Activated naive CD8-positive, alpha-beta T cell treated with anti-CD3 and anti-CD28 coated beads for 36 hours (primary cell): ENCODE measurements at places on chromosomes 2 and 18. TPM values are rescaled to one million over a fixed set of nuclear protein-coding genes. Genes with fewer than 3 reads are reported as not detected.

- H3K27me3 ChIP-seq, result no peaks in the 10 kb centered on the region
- H3K27ac ChIP-seq, result no peak overlapping the region
- no peaks in the 10 kb centered on the region for H3K36me3 ChIP-seq
- no peak overlapping the region for H3K4me3 ChIP-seq
Observed at GRCh38 chr18:28757466-28758008, 580.6 kb upstream of the CDH2 start.

DNA sequence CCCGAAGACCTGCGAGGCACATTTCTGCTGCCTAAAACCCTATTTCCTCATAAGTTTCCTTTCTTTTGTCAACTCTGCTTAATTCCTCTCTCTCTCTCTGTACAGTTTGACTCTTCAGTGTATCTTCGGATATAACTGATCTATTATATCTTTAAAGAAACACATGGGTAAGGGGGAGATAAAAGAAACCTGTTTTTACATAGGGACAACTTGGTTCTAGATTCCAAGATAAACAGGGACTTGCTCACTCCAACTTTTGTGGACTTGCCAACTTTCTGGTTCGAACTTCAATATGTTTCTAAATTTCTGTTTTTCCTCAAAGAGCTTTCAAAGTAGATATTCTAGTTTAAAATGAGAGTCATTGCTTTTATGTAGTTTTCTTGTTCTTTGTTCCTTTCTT lies 182.7 kb upstream of the EPC2 start:
- DNase-seq, result no peak
- no peaks in the 10 kb centered on the region for H3K36me3 ChIP-seq
- H3K27ac ChIP-seq, result no peak overlapping the region
- H3K4me3 ChIP-seq, result no peak overlapping the region
- no peaks in the 10 kb centered on the region for H3K27me3 ChIP-seq
- H3K4me1 ChIP-seq, result no peaks in the 10 kb centered on the region

Gene TANC1
- total RNA-seq, result 1.0 TPM

DNA sequence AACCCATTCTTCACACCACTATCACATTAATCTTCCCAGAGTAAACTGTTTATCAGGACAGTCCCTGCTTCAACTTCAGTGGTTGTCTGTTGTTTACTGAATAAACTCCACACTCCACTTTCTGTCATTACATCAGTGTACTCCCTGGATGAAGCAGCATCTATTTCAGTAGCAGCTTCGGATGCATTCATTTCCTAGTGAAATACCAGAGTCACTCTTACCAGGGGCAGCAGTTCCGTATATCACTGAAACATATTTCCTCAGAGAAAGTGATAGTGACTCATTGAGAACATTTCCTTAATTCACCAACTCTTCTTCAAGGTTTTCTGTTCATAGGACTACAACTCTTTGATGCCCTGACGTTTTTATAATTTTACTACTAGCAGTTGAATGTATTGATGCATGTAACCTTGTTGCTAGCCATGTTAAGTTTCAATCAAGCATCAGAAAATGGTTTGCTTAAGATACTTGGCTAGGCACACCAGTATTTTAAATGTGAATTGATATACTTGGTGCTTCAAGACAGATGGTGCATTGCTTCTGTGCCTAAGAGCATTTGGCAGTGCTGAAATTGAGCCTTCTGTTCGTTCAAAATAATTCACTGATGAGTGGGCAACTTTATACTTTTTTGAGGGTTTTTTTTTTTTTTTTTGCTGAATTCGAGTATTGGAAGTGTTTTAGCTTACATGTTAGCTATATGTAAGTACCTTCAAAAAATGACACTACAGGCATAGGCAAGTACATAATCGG lies 92.3 kb downstream of the UBE2E3 start:
- H3K4me3 ChIP-seq, result no peak overlapping the region
- H3K27ac ChIP-seq, result no peak overlapping the region
- DNase-seq, result no peak
- peaks cover 5% of the 10 kb centered on the region for H3K4me1 ChIP-seq
- H3K36me3 ChIP-seq, result no peaks in the 10 kb centered on the region

DNA sequence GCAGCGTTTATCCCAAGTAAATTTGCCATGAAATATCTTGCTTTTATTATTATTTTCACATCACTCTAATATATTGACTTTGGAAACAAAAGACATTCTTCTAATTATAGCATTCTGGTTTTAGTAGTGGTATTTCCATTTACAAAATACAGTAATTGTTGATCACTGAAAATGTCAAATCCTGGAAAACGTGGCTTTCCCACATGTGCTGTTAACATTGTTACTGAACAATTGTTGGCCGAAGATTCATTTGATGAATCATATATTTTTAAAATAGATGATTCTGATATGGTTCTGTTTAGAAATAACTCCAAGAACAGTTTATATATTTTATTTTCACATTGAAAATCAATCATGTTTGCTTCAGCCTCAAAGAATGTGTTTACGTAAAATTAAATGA lies 32.9 kb downstream of the SP140 start:
- no peak overlapping the region for H3K27ac ChIP-seq
- H3K4me1 ChIP-seq, result peaks cover 53% of the 10 kb centered on the region
- peaks cover 54% of the 10 kb centered on the region for H3K36me3 ChIP-seq
- H3K27me3 ChIP-seq, result no peaks in the 10 kb centered on the region
- H3K4me3 ChIP-seq, result no peak overlapping the region
- DNase-seq, result no peak

GRCh38 chr18:67980241-67980640 lies 463.7 kb upstream of the DSEL start:
- H3K4me3 ChIP-seq, result no peak overlapping the region
- DNase-seq, result no peak
- no peak overlapping the region for H3K27ac ChIP-seq
- H3K4me1 ChIP-seq, result no peaks in the 10 kb centered on the region

Gene CMPK2
- 11.8 TPM for total RNA-seq

DNA sequence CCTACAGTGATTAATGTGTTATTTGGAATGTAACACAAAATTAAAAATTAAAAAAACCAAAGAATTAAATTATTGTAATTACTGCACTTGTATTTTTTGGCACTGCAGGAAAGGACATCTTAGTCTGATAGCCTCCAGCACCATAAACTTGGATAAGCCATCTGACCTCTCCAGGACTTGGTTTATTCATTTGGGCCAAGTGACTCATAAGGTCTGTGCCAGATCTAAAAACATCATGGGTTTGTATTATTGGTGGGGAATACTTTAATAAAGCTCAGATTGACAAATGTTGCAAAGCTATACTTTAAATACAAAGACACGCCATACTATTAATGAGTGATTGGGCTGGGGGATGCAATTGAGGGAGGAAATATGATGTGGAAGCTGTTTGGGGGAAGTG lies 225.2 kb downstream of the ZNF521 start:
- H3K27ac ChIP-seq, result no peak overlapping the region
- no peak overlapping the region for H3K4me3 ChIP-seq
- no peaks in the 10 kb centered on the region for H3K36me3 ChIP-seq

DNA sequence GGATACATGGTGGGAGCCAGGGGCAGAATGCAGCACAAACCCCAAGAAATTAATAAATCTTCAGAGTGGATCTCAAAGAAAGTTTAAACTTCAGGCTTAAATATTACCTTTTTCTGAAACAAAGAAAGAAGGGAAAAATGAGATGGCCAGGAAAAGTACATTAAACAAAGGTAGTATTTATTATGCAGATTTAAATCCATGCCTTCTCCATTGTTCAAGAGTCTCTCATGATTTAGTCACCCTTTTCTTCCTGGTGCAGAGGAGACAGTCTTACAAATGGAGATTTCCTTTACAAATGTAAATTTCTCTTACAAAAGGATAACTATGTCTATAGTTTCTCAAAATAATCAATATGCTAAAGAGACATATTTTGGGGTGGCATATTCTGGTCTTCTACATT lies 33.4 kb upstream of the PPM1B start:
- H3K27me3 ChIP-seq, result no peaks in the 10 kb centered on the region
- H3K4me1 ChIP-seq, result peaks cover 5% of the 10 kb centered on the region
- DNase-seq, result no peak
- no peak overlapping the region for H3K4me3 ChIP-seq
- no peak overlapping the region for H3K27ac ChIP-seq

- no peaks in the 10 kb centered on the region for H3K36me3 ChIP-seq
- H3K27me3 ChIP-seq, result peaks cover 31% of the 10 kb centered on the region
- peaks cover 2% of the 10 kb centered on the region for H3K4me1 ChIP-seq
Observed at GRCh38 chr2:1591461-1591770, 152.9 kb downstream of the PXDN start.

- peaks cover 5% of the 10 kb centered on the region for H3K36me3 ChIP-seq
- peaks cover 39% of the 10 kb centered on the region for H3K4me1 ChIP-seq
- no peak for DNase-seq
- no peak overlapping the region for H3K4me3 ChIP-seq
- no peak overlapping the region for H3K27ac ChIP-seq
- H3K27me3 ChIP-seq, result no peaks in the 10 kb centered on the region
Observed at GRCh38 chr2:74571058-74571457, 16.5 kb downstream of the DOK1 start.

Gene FZD7
- total RNA-seq, result 0.52 TPM

DNA sequence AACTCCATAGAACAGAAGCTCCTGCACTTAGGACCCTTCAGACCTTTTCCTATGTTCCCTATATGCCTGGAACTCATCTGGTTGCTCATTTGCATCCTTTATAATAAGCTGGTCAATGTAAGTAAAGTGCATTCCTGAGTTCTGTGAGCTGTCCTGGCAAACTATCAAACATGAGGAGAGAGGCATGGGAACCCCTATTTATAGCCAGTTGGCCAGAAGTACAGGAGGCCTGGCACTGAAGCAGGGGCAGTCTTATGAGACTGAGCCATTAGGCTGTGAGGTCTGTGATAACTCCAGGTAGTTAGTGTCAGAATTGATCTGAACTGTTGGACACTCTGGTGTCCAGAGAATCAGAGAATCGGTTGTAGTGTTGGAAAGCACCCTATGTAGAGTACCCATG lies 88.4 kb downstream of the EHD3 start:
- H3K4me3 ChIP-seq, result no peak overlapping the region
- no peaks in the 10 kb centered on the region for H3K36me3 ChIP-seq
- no peak for DNase-seq
- no peaks in the 10 kb centered on the region for H3K27me3 ChIP-seq

DNA sequence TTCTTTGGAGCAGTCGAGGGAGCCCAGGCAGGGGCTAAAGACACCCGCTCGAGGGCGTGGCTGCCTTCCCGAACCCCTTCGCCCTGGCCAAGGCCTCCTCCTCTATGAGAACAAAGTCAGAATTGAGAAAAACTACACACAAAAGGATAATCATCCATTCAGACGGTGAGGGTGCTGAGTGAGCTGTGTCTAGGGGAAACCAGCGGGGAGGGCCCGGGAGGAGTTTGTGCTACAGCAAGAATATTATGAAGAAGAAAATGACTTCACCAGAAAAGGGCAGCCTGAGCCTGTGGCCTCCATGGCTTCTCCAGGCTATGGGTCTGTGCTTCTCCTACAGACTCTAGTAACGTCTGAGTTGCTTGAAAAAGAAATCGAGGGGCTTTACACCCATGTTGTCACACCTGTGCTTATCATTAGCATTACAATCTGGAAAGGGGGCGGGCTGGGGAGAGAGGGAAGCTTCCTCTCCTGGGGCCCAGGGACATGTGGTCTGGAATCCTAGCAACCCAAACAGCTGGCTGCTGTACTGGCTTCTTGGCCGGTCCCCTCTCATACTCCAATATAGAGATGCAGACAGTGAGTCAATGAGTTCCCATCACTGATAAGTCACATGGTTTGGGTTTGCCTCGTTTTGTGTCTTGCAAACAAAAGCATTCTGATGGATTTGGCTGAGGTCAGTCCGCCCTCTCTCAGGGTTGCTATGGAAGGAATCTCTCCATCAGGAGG lies 52.0 kb upstream of the ARL4C start:
- H3K4me1 ChIP-seq, result no peaks in the 10 kb centered on the region
- peaks cover 18% of the 10 kb centered on the region for H3K27me3 ChIP-seq
- no peak overlapping the region for H3K27ac ChIP-seq
- DNase-seq, result no peak
- no peak overlapping the region for H3K4me3 ChIP-seq
- no peaks in the 10 kb centered on the region for H3K36me3 ChIP-seq

Gene TOGARAM2
- total RNA-seq, result 2.0 TPM

DNA sequence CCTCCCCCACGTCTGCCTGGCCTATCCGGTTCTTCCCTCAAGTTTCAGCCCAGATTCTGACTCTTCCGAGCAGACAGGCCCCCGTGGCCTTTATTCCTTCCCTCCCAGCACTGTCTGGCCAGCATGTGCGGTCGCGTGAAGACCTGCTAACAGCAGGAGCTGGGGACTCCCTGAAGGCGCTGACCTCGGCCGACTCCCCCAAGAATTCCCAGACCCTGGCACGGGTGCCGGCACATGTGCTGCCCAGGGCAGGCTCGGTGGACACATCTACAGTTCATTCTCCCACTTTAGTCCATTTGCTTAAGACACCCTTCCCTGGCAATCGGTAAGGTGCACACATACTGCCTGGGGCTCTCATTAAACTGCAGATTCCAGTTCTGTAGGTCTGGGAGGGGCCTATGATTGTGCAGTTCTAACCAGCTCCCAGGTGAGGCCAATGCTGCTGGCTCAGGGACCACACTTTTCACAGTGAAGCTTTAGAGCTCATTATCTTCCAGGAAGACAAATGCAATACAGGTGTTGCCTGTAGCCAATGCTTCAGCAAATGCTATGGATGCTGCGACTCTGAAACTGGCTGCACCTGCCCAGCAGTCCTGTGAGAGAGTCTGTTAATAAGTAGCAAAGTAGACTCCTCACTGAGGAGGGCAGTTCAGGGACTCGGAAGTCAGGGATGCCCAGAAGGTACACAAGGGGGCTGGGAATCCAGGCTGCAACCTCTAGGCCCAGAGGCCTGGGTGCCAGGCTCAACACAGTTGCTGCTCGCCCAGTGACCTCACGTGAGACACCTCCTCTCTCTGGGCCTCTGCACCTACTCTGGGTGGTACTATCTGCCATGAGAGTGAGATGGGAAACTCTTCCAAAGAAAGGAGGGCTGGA lies 45.4 kb upstream of the TAF1B start:
- H3K4me3 ChIP-seq, result no peak overlapping the region
- H3K27ac ChIP-seq, result no peak overlapping the region
- peaks cover 4% of the 10 kb centered on the region for H3K27me3 ChIP-seq
- no peak for DNase-seq
- H3K4me1 ChIP-seq, result peaks cover 5% of the 10 kb centered on the region
